ENCODE measurements at places on chromosomes 13 and 19.

DNA sequence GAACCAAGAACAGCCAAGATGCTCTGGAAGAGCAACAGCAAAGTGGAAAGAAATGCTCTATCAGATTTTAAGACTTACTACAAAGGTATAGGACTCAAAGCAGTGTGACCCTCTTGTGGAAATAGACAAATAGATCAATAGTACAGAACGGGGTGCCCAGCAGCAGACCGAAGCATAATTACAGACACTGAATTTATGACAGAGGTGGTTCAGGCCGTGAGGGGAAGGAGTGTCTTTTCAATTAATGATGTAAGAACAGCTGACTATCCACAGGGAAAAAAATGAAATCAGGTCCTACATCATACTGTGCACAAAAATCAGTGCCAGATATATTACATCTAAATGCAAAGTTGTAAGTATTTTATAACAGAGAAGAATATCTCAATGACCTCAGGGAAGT, 95.6 kb downstream of the KATNAL1 start:
- DNase-seq, result no peak

DNA sequence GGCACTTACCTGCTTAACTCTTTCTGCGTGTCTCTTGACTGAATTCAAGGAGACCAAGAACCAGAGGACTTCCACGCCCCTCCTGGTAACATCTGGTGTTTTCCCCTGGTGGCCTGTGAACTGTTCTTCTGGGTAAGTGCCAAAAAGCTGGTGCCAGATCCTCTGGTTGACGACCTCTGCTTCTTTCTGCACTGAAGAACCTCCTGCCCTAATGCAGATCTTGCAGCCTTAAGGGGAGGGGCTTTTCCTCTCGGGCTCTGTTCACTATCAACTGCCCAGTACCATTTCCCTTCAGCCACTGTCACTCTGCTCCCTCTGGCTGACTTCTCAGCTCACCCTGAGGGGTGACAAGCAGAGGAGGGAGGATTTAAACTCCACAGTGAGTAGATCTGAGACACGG, 6.1 kb upstream of the ERVV-1 start:
- no peak for DNase-seq

- no peak for DNase-seq
These were observed 16.2 kb upstream of the LAIR1 start for GRCh38 chr19:54380897-54381296.

DNA sequence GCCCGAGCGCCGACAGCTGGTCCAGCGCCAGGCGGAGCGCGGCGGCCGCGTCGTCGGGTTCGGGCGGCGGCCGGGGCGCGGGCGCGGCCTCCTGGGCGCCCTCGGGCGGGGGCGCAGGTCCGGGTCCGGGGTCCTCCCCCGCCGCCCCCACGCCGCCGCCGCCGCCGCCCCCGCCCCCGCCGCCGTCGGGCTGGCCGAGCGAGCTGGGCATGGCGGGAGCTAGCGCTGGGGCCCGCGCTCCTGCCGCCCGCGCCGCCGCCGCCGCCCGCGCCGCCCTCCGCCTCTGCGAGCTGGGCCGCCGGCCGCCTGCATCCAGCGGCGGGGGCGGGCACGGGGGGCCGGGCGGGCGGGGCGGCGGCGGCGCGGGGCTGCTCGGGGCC, 287 bp downstream of the MEX3D start:
- DNase-seq, result no peak

- peak; percentile 17 for DNase-seq
These were observed 49.5 kb downstream of the CRYL1 start for GRCh38 chr13:20475927-20476691.

DNA sequence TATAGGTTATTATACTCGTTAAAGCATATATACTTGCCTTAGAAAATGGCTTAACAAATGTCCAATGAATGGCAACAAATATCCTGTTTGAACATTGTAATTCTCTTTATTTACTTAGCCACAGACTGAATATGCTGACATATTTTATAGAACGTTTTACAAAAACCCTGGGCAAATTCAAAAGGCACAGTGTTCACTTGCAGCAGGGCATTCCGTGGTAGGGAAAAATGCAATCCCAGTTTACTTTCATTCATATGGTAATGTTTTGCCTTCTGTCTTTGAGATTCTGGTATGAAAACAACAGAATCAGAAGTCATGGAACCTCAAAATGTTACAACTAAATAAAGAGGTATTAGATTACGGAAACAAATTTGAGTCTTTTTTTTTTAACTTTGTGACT, 56.2 kb upstream of the MYCBP2 start:
- no peak for DNase-seq

GRCh38 chr19:35608251-35608650, 4.3 kb upstream of the HAUS5 start:
- DNase-seq, result no peak

DNA sequence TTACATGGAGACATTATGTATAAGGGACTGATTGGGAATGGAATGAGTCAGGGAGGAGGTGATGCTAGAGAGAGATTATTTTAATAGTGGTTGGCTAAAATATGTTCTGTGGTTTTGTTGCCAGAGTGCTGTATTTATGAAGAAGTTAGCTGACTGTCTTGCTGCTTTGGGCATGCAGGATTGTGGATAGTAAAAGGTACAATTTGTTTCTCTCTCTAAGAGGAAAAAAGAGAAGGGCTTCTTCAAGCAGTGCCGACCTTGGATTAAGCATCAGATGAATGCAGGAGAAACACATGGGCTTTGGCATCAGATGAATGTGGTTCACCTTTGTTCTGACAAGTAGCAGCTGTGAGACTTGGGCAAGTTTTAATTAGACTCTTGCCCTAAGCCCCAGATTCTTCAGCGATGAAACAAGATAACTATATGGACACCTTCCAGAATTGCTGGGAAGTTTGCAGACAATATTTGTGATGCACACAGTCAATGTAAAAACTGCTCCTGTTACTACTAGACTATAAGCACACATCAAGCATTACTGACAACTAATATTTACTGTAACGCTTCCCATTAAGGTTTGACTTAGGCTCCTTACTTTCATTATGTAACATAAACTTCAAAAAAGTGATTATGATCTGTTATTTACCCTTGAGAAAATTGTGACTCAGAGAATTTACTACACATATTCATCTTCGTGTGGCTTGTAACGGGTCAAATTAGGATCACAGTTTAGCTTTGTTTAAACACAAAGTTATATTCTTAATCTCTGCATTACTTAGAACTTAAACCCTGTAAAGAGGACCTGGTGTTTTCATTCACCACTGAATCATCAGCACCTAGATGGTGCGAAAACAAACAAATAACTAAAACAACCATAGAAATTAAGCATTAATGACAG, 824.0 kb downstream of the PCDH9 start:
- no peak for DNase-seq

GRCh38 chr19:51407511-51408131, 9.8 kb downstream of the SIGLEC10 start:
- no peak for DNase-seq

- no peak for DNase-seq
These were observed 813 bp upstream of the DMPK start for GRCh38 chr19:45782820-45783785.

DNA sequence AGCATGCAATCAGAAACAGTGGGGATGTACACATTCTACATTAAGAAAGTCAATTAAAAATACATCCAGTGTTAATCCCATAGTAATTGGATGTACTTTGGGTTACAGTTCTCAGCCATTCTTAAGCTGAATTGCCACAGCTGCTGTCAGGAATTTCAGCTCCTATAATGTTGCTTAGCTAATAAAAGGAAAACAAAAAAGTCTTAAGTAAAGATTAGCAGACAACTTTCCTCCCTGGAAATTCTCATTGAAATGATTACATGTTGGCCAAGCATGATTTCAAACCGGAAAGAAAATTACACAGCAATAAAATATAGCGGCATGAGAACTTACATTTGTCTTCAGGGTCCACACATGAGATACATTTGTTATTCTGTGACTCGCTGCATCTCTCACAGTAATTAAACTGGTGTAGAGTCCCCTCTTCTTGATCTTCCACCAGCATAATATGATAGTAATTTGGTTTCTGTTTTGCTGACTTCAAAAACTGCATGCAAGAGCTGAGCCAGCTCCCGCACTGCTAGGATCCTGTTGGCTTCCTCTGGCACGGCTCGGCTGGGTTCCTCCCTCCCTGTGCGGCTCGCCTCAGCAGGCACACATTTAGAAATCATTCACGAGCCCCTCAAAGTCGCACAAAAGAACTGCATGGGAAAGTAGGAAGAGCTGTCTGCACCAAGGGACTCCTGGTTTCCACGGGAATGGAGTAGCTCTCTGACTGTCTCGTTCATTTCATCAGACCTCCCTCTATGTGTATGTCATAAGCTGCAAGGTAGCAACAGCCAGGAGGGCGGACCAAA, at the start of gene HTR2A:
Gene HTR2A (minus strand): TSS at position 713 of the 797 bp plus-strand sequence. CDS start 1,147 bp downstream, outside the sequence.
- no peak for DNase-seq

DNA sequence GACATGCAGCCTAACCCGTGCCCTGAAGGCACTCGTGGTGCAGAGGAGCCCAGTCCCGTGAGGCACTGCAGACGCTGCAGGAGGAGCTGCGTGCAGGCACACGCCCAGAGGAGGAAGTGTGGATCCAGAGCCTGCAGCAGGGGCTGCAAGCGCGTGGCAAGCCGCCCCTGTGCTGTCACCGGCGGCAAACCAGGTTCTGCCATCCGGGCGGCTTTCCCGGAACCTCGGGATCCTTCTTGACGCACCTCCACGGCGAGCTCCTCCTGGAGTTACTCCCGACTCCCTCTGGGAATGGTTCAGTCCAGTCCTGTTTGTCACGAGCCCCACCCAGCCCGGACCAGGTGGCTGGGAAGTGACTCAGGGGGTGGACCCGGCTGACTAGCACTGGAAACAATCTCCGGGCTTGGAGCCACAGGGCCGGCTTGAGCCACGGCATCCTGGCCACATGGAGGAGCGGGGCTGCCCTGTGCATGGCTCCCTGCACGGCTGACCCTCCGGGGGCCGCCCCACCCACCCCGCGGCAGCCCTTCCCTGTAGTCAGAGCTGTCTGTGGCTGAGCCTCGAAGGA, 10.2 kb downstream of the DPP9 start:
- peak; percentile 87 for DNase-seq

DNA sequence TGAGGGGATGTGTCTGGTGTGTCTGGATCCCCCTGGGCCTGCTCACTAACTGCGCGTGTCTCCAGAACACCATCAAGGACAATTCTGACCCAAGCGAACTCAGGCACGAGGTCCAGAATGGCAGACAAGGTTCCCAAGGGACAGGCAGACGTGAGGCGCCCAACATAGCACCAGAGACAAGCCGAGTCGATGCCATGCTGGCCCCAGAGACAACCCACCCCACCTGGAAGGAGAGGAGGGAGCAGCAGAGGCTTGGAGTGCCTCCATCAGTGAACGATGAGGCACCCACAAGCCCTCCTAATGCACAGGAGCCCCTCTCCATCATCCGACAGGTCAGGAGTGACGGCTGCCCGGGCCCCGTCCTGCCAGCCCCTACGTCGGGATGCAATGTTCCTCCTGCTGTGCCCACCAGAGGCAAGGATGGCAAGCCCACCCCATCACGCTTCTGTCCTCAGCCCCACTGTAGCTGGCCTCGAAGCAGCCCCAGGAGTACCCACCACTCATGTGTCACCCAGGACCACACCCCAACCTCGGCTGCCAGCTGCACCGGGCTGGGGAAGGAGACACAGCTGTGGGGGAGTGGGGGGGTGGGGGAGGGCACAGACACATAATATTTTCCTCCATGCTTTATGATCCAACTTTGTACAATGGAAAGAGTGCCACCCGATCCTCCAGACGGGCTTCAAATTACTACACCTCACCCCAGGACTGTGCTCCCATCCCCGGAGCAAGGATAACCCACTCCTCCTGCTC, 11.8 kb downstream of the AP3D1 start:
- no peak for DNase-seq

DNA sequence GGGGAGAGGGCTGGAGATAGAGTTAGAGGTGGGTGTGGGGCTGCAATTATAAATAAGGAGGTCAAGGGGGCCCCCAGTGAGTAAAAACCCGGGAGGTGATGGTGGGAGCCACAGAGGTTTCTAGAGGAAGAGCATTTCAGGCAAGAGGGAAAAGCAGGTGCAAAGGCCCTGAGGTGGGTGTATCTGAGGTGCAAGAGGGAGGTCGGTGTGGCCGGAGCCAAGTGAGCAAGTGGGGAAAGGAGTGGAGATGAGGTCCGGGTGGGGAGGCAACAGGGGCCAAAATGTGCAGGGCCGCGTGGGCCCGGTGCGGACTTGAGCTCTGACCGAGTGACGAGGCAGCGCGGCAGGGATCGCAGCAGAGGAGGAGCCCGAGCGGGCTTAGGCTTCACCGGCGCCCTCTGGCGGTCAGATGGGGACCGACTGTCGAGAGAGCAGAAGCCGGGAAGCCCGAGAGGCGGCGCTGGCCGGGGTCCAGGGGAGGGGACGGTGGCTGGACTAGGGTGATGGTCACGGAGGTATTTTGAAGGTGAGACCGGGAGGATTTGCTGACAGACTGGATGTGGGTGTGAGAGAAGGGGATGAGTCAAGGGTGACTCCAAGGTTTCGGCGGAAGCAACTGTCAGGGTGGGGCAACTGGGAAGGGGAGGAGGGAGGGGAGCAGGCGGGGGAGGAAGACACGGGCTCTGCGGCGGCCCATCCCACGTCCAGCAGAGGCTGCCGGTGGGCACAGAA, 17.7 kb upstream of the SPACA4 start:
- DNase-seq, result peak; percentile 79

DNA sequence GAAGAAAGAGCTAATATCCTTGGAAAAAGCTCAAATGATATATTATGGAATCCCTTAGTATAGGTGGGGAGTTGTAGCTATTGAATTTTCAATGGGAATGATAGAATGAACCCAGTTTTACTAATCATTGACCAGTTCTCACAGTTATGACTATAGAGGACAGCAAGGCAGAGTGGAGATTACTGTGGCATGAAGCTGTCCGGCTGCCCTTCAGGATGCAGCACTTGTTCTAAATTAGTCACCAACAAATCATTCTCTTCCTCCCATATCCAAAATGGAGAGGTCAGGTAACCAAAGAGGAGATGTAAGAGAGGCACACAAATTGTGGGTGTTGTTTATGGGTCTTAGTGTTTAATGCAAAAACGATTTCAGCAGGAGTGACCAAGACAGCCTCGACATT, 1490.0 kb upstream of the MIR17HG start:
- no peak for DNase-seq

DNA sequence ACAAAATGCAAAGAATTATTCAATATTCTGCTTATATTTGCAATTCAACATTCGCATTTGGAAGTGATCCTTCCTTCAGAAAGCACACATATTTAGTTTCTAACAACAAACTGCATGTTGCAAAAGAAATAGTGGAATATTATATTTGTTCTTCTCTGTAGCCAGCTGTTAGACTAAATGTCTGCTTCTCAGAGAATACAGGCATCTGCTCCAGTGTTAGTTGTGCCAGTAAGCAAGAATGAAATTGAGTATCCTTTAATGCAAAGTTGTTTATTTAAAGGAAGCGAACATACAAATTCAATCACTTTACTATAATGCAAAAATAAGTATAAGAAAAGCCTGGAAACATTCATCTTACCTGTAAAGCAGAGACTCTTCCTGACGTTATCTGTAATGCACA, 663 bp downstream of the SLITRK6 start:
- no peak for DNase-seq
